A549 treated with CORT108297 at 1 μM for 4 hours (cell line): ENCODE measurements at places on chromosomes 3 and 15. TPM values are rescaled to one million over a fixed set of nuclear protein-coding genes. Genes with fewer than 3 reads are reported as not detected.

The MME gene
- not detected in 5 replicates for total RNA-seq

The CILP gene
- 0.06 to 0.09 TPM (median 0.07 TPM) in 5 replicates for total RNA-seq

The CELSR3 gene
- 3.2 to 5.9 TPM (median 4.7 TPM) in 5 replicates for total RNA-seq

The ISG20 gene
- total RNA-seq = 36.7 to 46.2 TPM (median 40.1 TPM) in 5 replicates

The TMEM266 gene
- total RNA-seq = 0.05 to 0.13 TPM (median 0.09 TPM) in 4 of 5 replicates, not detected in the other

The SHF gene
- 0.66 to 0.80 TPM (median 0.74 TPM) in 5 replicates for total RNA-seq

The SAMMSON gene
- not detected in 5 replicates for total RNA-seq

The SOX2 gene
- total RNA-seq = 0.68 to 0.95 TPM (median 0.76 TPM) in 5 replicates

The SPTBN5 gene
- total RNA-seq = 0.17 to 0.27 TPM (median 0.24 TPM) in 5 replicates

The GABRR3 gene
- not detected in 5 replicates for total RNA-seq

The SEMA4B gene
- 92.4 to 128 TPM (median 122 TPM) in 5 replicates for total RNA-seq

The C3orf85 gene
- total RNA-seq = not detected in 5 replicates

The SNX22 gene
- 0.59 to 0.96 TPM (median 0.89 TPM) in 5 replicates for total RNA-seq

The ADGRG7 gene
- not detected in 5 replicates for total RNA-seq

The MYEF2 gene
- 13.7 to 19.9 TPM (median 15.9 TPM) in 5 replicates for total RNA-seq

The CACNA2D2 gene
- total RNA-seq = 0.46 to 0.54 TPM (median 0.51 TPM) in 5 replicates

The KCNMB3 gene
- total RNA-seq = 1.1 to 1.7 TPM (median 1.3 TPM) in 5 replicates
